ENCODE measurements at places on chromosomes 6 and 20.

GRCh38 chr6:21245488-21245887, 348.1 kb upstream of the SOX4 start:
- no peak for DNase-seq
- no peak overlapping the region for H3K4me3 ChIP-seq
- no peak overlapping the region for H3K27ac ChIP-seq
- no peaks in the 10 kb centered on the region for H3K4me1 ChIP-seq

- no peaks in the 10 kb centered on the region for H3K4me1 ChIP-seq
- no peaks in the 10 kb centered on the region for H3K27me3 ChIP-seq
- no peaks in the 10 kb centered on the region for H3K36me3 ChIP-seq
Observed at GRCh38 chr20:47108994-47109393, 214.4 kb downstream of the EYA2 start.

DNA sequence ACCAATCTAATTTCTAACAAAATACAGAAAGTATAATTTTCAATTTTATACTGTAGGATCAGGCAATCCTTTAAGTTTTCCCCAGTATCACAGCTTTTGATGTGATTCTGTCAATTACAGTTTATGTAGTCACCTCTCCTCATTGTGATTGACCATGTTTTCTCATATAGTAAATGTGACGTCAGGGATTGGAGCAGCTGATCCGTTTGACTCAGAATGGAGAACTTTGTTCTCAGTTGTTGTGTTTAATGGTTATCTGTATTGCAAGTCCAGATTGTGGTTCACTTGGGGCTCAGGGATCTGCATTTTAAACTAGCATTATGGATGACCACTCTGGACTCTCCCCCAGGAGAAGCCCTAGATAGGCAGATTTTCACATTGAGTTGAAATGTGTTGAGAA, 90.6 kb downstream of the DNAH8 start:
- H3K27me3 ChIP-seq: no peaks in the 10 kb centered on the region
- no peaks in the 10 kb centered on the region for H3K4me1 ChIP-seq
- no peak for DNase-seq

GRCh38 chr20:258963-259362, 1.4 kb downstream of the DEFB132 start:
- H3K4me3 ChIP-seq: no peak overlapping the region
- no peaks in the 10 kb centered on the region for H3K4me1 ChIP-seq
- H3K36me3 ChIP-seq: no peaks in the 10 kb centered on the region

DNA sequence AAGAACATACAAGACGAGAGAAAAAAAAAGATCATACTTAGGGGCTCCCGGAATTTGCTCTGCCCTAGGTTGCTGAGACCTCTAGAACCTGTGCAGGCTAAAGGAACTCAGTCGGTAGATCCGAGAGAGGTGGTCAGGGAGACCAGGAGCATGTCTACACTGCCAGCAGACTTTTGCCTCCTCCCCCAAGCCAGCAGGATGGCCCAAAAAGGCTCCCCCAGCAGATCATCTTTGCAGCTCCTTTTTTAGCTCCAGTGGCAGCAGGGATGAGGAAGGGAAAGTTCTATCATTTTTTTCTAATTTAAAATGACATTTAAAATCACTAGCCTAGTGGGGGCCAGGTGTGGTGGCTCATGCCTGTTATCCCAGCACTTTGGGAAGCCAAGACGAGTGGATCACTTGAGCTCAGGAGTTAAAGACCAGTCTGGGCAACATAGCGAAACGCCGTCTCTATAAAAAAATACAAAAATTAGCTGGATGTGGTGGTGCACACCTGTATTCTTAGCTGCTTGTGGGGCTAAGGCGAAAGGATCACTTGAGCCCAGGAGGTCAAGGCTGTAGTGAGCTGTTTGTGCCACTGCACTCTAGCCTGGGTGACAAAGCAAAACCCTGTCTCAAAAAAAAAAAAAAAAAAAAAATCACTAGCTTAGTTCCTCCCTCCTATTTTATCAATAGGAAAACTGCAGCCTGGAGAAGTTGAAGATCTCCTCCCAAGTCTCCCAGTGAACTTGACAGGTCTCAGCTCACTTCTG, 69.3 kb upstream of the MYL9 start:
- no peaks in the 10 kb centered on the region for H3K36me3 ChIP-seq
- no peak overlapping the region for H3K4me3 ChIP-seq
- H3K27me3 ChIP-seq: no peaks in the 10 kb centered on the region
- peak overlapping the region; percentile 82 for H3K27ac ChIP-seq
- H3K4me1 ChIP-seq: peaks cover 54% of the 10 kb centered on the region

DNA sequence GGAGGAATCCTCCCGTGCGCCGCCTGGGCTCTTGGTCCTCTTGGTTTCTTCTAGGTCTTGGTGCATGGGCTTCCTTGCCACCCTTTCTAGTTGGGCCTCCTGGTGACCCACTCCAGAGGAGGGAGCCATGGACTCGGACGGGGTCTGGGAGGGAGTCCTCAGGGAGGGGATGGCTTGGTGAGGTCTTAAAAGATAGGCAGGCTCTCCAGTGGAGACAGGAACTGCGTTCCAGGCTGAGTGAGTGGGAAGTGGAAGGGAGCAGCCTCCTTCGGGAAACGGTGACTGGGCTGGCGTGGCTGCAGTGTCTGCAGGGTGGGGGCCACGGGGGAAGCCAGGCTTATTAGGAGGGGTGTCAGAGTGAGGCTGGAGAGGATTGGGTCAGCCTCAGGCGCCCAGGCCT, 152.8 kb downstream of the GRM4 start:
- no peak for DNase-seq
- no peaks in the 10 kb centered on the region for H3K4me1 ChIP-seq
- H3K36me3 ChIP-seq: no peaks in the 10 kb centered on the region
- no peak overlapping the region for H3K27ac ChIP-seq

DNA sequence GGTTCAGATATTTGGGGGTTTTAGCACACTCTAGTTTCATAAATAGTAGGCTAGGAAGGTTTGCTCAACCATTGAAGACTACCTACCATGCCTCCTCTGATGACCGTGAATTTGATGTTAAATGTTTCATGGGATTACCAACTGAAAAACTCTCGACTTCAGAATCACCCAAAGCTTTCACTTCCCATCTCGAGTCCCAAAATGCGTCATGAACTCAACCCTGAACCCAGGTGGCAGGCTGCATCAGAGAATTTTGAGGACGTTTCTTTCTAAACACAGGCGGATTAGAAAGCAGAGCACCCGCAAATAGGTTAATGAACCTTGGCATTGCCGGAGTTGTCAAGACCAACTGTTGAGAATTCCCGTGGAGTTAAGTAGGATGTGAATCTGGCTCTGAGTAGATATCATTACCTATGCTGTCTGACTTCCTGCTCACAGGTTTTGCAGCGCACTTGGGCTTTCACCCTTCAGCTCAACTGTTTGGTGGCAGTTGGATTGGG, 98.4 kb upstream of the ADTRP start:
- no peak overlapping the region for H3K4me3 ChIP-seq
- H3K4me1 ChIP-seq: peaks cover 12% of the 10 kb centered on the region
- DNase-seq: no peak
- no peak overlapping the region for H3K27ac ChIP-seq
- H3K27me3 ChIP-seq: no peaks in the 10 kb centered on the region
- H3K36me3 ChIP-seq: no peaks in the 10 kb centered on the region

DNA sequence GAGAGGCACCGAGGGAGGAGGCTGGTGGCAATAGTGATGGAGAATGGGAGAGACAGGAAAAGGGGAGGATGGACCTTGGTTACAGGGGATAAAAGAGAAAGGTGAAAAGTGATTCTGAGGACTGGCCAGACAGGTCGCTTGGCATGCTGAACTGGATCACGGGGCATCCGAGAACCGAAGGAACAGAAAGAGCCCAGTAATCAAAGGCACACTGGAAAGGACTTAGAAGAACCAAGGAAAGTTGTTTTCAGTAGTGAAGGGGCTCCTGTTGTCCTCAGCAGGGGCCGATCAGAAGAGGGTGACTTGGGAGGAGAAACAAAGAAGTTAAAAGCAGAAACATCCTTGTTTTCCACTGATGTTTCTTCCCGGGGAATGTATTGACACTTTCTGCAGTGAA, 18.9 kb downstream of the SYTL3 start:
- no peaks in the 10 kb centered on the region for H3K36me3 ChIP-seq
- H3K27ac ChIP-seq: peak overlapping the region; percentile 90
- no peak overlapping the region for H3K4me3 ChIP-seq
- peaks cover 88% of the 10 kb centered on the region for H3K4me1 ChIP-seq
- H3K27me3 ChIP-seq: no peaks in the 10 kb centered on the region

- no peaks in the 10 kb centered on the region for H3K27me3 ChIP-seq
- no peaks in the 10 kb centered on the region for H3K36me3 ChIP-seq
- DNase-seq: no peak
- no peak overlapping the region for H3K27ac ChIP-seq
- no peak overlapping the region for H3K4me3 ChIP-seq
- peaks cover 3% of the 10 kb centered on the region for H3K4me1 ChIP-seq
Observed at GRCh38 chr6:45436544-45437438, 59.1 kb upstream of the SUPT3H start.

DNA sequence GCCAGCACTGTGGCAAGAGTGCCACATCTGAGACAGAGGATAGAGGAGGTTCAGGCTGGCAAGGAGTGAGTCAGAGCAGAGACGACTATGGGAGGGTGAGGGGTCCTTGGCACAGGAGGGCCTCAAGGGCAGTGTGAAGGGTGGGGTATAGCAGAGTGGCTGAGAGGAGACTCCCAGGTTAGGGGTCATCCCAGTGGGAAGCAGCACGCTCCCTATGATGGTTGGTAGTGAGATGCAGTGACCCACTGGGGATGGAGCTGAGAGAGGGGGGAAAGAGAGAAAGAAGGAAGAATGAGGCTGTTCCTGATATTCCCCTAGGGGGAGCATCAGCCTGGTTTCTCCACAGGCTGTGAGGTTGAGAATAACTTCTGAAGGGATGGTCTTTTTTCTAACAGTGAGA, 97.3 kb downstream of the INSM1 start:
- no peak overlapping the region for H3K4me3 ChIP-seq
- no peaks in the 10 kb centered on the region for H3K4me1 ChIP-seq
- H3K27ac ChIP-seq: no peak overlapping the region
- no peaks in the 10 kb centered on the region for H3K27me3 ChIP-seq
- DNase-seq: no peak
- H3K36me3 ChIP-seq: no peaks in the 10 kb centered on the region

GRCh38 chr6:11493974-11494373, 43.6 kb upstream of the TMEM170B start:
- peak; percentile 6 for DNase-seq
- peaks cover 27% of the 10 kb centered on the region for H3K4me1 ChIP-seq
- no peaks in the 10 kb centered on the region for H3K36me3 ChIP-seq

GRCh38 chr6:37115236-37115895, 54.6 kb upstream of the PIM1 start:
- no peak overlapping the region for H3K27ac ChIP-seq
- DNase-seq: no peak
- H3K36me3 ChIP-seq: no peaks in the 10 kb centered on the region

DNA sequence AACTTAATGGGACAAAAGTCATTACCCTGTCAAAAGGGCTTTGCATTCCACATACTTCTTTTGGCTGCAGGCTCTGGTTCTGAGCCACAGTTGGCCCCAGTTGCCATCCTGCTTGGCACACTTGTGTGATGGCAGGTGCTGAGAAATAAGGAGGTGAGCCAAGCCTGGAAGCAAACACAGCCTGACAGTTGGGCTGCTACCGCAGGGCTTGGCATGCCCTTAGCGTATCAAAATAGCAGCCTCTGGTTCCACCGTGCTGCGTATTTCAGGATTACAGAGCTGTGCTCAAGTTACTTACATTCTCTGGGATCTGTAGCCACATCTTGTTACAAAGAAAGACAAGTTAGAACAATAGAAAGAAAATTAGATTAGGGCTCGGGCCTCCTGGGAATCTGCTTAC, 11.1 kb downstream of the MTHFD1L start:
- H3K36me3 ChIP-seq: no peaks in the 10 kb centered on the region
- H3K27ac ChIP-seq: peak overlapping the region; percentile 2
- H3K27me3 ChIP-seq: no peaks in the 10 kb centered on the region
- peaks cover 24% of the 10 kb centered on the region for H3K4me1 ChIP-seq
- DNase-seq: peak; percentile 90
- no peak overlapping the region for H3K4me3 ChIP-seq

DNA sequence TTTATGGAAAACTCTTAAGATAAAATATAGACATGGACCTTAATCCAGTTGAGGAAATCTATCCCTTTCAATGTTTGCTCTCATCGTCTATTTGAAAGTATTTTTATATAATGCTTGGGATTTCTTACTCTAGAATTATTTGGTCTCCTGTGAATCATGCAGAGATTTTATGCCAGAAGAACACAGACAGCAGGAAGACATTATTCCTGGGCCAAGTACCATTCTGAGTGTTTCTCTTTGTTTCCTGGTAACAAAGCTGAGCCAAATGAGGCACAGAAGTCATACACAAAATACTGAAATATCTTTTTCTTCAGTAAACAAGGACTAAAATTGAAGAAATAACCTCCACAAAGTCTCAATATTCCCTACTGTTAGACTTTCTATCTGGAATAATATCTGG, 538.2 kb upstream of the EYS start:
- DNase-seq: no peak
- no peaks in the 10 kb centered on the region for H3K27me3 ChIP-seq
- H3K4me3 ChIP-seq: no peak overlapping the region
- H3K27ac ChIP-seq: no peak overlapping the region

DNA sequence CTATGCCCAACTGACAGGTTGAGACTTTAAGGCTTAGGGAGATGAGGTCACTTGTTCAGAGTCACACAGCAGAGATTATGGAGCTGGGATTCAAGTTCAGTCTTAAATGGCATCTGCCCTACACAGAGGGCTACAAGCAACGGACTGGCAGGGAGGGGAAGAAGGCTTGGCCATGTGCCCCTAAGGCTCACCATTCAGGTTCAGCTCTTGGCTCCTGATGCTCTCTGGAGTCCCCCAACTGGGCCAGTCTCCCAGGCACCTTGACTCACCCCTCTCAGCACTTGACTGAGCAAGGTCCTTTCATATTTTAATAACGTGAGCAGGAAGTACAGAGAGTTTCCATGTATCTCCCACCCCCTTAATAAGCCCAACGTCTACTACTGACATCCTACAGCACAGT, 71.4 kb upstream of the MAFB start:
- no peaks in the 10 kb centered on the region for H3K27me3 ChIP-seq
- H3K4me3 ChIP-seq: no peak overlapping the region
- H3K36me3 ChIP-seq: no peaks in the 10 kb centered on the region
- H3K4me1 ChIP-seq: no peaks in the 10 kb centered on the region

DNA sequence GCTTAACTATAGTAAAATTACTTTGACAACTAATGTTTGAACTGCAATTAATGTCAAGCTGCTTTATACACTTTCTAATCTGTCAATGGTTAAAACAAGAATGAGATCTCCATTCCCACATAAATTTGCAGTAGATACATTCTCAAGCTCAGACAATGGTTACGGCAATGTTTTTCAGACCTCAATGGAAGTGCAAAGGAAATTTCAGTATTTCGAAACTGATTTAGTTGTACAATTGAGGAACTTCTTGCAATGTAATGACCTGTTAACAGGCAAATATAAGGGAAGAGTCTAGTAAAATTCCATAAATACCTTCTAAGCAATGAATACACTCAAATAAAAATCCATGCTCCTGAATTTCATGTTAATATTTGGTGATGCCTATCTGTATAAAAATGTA, 94.7 kb downstream of the ADTRP start:
- H3K4me3 ChIP-seq: no peak overlapping the region
- no peak for DNase-seq
- H3K27ac ChIP-seq: no peak overlapping the region
- H3K36me3 ChIP-seq: no peaks in the 10 kb centered on the region
- no peaks in the 10 kb centered on the region for H3K27me3 ChIP-seq
